ENCODE measurements at places on chromosomes 4 and X.

GRCh38 chr4:83267121-83267829, 17.3 kb downstream of the COQ2 start:
- DNase-seq: peak; percentile 90

DNA sequence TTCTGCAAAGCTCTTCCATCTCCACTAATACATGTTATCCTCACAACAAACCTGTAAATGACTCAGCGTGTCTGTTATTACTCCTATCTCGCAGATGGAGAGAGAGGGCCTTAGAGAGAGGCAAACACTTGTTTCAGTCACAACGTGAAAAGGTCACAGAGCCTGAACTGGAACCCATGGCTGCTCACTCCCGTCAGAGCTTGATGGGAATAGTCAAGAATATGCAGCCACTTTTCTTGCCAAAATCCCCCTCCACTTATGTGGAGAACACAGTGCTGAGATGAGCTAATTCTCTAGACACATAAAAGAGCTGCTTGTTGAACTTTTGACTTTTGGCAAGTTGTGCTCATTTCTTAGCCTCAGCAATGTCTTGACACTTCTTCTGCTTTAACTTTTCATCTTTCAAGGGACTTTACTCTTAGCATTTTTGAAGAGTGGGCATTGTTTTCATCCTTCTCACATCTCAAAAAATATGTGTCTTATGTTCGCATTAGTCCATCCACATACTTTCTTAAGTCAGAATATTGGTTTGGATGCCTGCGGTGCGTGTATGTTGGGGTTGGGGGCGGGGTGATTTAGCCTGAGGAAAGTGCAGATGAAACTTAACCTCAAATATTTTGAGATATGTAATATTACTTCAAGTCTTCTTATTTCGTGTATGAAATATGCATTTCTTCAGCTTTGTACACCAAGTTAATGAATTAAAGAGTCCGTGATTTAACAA, 69.2 kb downstream of the SYNPO2 start:
- DNase-seq: no peak

- no peak for DNase-seq
Measured at GRCh38 chr4:3682236-3683076, 83.7 kb upstream of the ADRA2C start.

GRCh38 chrX:64188901-64189300, 16.6 kb downstream of the AMER1 start:
- DNase-seq: no peak

- DNase-seq: no peak
Measured at GRCh38 chr4:1553365-1553764, 130.7 kb downstream of the FAM53A start.

GRCh38 chr4:181525634-181526033, 717.6 kb upstream of the TENM3 start:
- DNase-seq: no peak

- no peak for DNase-seq
Measured at GRCh38 chrX:105696870-105697269, 125.5 kb upstream of the NRK start.
